ENCODE measurements at places on chromosomes 3 and 15.

GRCh38 chr3:129577366-129577765, 29.1 kb downstream of the PLXND1 start:
- DNase-seq, result no peak

- DNase-seq, result no peak
These were observed 16.6 kb upstream of the KLF13 start for GRCh38 chr15:31309893-31310606.

- no peak for DNase-seq
These were observed 38.6 kb downstream of the CLEC3B start for GRCh38 chr3:45064512-45065372.

DNA sequence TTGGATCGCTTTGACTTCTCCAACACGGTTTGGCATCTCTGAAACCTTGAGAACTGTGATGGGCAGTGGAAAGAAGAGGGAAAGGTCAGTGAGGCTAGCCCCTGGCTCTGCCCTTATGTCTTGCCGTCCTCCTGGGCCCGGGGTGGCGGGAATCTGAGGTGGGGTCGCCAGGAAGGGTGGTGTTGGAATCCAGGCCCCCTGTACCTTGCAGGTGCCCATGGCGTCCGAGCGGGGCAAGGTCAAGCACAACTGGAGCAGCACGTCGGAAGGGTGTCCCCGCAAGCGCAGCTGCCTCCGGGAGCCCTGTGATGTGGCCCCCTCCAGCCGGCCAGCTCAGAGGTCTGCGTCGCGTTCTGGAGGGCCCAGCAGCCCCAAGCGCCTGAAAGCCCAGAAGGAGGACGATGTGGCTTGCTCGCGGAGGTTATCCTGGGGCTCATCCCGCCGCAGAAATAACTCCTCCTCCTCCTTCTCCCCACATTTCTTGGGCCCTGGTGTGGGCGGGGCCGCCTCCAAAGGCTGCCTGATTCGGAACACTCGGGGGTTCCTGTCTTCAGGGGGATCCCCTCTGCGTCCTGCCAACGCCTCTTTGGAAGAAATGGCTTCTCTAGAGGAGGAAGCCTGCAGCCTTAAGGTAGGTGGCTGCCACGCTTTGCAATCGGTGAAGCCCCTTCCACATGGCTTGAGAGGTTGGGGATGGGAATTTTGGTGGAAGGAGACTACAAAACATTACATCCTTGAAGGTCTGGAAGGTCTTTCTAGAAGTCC, 907 bp downstream of the TATDN2 start:
- peak; percentile 77 for DNase-seq

- no peak for DNase-seq
These were observed 80.9 kb upstream of the RASGRF1 start for GRCh38 chr15:79171320-79172031.

GRCh38 chr3:50258979-50259378, 10.0 kb upstream of the SEMA3B start:
- no peak for DNase-seq

DNA sequence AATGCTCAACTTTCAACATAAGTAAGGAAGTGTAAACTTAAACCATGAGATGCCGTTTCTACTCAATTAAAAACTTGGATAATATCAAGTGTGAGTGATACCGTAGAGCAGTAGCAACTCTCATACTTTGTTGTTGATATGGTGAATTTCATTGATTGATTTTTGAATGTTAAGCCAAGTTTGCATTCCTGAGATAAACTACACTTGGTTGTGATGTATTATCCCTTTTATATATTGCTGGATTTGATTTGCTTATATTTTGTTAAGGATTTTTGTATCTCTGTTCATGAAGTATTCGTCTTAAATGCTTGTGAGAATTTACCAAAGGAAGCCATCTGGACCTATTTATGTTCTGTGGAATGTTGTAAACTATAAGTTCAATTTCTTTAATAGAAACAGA, 21.7 kb downstream of the SLMAP start:
- DNase-seq, result no peak

DNA sequence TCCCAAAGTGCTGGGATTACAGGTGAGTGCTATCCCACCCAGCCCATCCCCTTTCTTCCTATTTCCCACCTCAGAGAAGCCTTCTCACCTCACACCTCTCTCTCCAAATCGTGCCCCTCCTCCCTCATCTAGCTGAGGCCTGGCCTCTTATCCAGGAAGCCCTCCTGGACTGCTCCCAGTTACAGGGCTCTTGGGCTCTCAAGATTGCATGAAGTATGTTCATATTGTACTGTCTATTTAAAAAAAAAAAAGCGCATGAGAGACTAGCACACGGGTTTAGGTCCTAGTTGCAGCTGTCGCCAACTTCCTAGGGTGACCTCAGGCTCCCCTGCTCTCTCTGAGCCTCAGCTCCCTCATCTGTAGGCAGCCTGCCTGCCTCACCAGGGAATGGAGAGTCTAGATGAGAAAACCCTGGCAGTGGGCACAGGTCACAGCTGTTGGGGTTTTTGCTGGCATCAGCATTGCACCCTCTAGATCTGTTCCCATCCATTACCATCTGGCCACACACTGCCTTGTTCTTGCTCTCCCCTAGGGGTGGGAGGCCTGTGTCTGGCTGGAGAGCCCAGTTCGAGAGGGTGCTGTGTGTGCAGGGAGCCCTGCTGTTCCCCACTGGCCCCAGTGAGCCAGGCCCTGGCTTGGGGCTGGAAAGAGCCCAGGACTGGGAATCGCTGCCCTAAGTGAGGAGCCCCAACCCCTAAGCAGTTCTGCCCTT, 24.2 kb upstream of the C15orf39 start:
- peak; percentile 60 for DNase-seq

DNA sequence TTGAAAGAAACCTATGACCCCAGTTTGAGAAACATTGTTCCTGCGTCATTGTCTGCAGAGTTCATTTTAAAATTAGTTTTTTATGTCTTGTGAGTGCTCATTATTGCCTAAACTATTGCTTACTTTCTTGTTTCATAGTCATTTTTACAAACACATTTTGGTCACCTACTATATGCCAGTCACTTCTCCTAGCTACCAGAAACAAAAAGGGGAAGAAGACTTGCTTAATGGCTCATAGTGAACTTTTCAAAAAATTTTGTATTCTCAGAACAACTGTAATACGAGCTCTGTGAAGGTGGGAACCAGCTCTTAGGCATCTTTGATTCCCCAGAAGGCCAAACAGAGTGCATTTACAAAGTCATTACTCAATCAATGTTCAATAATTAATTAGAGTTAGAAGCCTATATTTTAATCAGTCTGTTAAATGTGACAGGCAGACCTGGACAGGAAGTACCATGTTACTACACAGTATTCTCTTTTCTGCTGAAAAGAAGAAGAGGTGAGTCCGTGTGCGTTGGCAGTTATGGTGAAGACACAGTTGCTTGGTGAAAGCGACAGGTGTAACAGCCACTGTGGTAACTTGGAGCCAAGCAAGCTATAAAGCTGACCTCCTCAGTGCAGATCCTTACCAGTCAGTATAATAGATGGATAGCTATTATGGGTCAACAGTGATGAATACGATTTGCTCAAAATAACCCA, 46.6 kb downstream of the DPPA2 start:
- no peak for DNase-seq

DNA sequence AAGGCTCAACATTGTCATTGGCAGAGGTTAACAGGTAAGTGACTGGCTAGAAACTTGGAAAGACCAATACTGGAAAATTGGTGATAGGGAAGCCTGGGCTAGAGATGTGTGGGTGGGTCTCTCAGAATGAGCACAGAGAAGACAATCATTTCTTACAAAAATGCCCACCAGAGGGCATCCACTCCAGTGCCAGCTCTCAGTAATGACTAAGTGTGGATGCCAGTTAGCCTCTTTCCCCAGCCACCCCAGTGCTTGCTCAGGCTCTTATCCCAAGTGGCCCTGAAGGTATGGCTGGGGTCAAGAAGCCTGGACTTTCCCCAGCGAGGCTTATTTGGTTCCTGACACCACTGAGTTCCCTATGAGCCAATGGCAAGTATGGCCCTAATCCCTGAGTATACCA, 115.9 kb upstream of the ST8SIA2 start:
- DNase-seq, result no peak

GRCh38 chr3:61602466-61602865, 41.1 kb downstream of the PTPRG start:
- DNase-seq, result no peak

- DNase-seq, result no peak
These were observed 69.7 kb downstream of the MRPL46 start for GRCh38 chr15:88397506-88397905.

GRCh38 chr15:48413304-48413703, 82.1 kb downstream of the DUT start:
- DNase-seq, result no peak

Measured in sigmoid colon (tissue), 7 donors.